ENCODE measurements at places on chromosomes 4 and X.

DNA sequence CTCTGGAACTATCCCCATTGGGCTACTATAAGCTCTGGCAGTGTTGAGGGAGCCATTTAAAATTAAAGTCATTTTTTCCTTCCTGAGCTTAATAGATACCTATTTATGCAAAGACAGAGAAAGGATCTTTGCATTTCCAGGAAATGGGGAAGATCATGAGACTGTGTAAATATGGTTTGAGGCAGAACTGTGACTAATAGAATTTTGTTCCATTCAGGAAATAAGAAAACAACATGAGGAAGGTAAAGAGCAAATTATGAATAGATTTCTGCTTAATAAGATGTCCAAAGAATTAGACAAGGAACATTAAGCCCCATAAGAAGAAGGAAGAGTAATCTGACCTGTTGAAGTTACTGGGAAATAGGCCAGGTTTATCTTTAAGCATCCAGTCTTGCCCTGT is 17.8 kb upstream of the TBC1D19 start:
- DNase-seq, result no peak

- no peak for DNase-seq
These were observed 53.0 kb downstream of the JADE3 start for GRCh38 chrX:46965125-46965758.

- no peak for DNase-seq
These were observed 68.4 kb downstream of the PDLIM5 start for GRCh38 chr4:94519925-94520789.

GRCh38 chrX:109393859-109394258 is 88.0 kb downstream of the GUCY2F start:
- no peak for DNase-seq

GRCh38 chr4:84041426-84041825 is 457.7 kb downstream of the NKX6-1 start:
- no peak for DNase-seq

GRCh38 chr4:75653845-75654503 is 19.2 kb downstream of the G3BP2 start:
- no peak for DNase-seq

DNA sequence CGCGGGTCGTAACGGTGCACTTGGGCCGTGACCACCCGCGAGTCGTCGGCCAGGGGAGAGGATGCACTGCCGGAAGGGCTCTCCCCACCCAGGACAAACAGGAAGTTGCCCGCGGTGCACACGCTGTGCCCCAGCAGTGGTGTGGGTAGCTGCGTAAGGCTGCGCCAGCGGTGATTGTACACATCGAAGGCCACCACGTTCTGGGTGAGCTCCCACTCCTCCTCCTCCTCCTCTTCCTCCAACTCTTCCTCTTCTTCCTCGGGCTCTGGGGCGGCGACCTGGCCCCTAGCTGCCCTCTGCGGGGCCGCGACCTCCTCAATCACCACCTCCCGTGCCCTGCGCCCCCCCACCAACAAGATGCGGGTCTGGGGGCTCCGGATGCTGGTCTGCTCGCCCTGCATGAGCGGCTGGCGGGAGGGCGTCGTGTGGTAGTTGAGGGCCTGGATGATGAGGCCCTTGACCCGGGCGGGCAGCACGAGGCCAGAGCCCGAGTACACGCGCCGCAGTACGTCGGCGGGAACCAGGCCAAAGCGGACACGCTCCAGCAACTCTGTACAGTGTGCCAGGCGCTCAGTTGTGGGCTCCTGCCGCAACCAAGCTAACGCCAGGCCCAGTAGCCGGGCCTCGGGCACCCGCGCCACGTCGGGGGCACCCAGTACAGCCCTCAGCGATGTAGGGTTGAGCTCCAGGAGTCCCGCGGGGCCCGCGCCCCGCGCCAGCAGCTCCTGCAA is 1.4 kb downstream of the KLHL34 start:
- no peak for DNase-seq

- DNase-seq, result no peak
These were observed 125.5 kb upstream of the MBNL3 start for GRCh38 chrX:132614297-132614696.

DNA sequence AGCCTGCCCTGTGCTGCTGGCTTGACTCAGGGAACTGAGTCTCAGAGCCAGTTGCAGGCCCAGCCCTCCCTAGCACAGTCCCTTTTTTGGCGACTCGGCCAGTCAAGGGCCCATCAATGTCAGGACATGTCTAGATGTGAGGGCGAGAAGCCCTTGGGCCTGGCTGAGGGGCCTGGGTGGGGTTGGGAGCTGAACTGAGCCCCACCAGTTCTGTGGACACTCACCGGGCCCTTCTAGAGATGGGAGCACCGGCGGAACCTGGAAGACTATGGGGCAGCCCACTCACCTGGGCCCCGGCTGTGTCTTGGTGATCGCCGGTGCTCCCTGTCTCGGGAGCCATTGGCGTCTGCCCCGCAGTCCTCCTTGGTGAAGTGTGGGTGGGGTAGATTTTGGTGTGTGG is 245.9 kb downstream of the AFAP1 start:
- no peak for DNase-seq
